Activated CD8-positive, alpha-beta memory T cell treated with anti-CD3 and anti-CD28 coated beads for 24 hours (primary cell): ENCODE measurements at places on chromosomes 7 and 10.

- no peak for DNase-seq
These were observed 24.8 kb upstream of the EIF5AL1 start for GRCh38 chr10:79487296-79488194.

- DNase-seq = no peak
These were observed 53.4 kb downstream of the NRCAM start for GRCh38 chr7:108402865-108403264.

DNA sequence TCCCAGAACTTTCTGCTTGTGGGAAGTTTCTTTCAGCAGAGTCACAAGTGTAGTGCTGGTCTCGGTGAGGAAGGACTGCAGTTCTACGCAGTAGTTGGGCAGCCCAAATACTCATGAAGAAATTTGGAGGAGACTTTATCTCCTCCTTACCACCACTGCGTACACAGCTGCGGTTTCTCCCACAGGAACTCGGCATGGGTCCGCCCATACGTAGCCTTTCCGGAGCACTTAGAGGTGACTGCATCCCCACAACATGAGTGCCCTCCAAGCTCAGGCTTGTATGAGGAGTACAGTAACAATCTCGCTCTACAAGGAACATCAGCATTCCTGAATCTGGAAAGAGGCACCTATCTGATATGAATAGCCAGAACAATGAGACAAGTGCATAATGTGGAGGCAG, 549.2 kb upstream of the SEMA3D start:
- no peak for DNase-seq

GRCh38 chr7:97460433-97460832, 271.5 kb upstream of the TAC1 start:
- no peak for DNase-seq

DNA sequence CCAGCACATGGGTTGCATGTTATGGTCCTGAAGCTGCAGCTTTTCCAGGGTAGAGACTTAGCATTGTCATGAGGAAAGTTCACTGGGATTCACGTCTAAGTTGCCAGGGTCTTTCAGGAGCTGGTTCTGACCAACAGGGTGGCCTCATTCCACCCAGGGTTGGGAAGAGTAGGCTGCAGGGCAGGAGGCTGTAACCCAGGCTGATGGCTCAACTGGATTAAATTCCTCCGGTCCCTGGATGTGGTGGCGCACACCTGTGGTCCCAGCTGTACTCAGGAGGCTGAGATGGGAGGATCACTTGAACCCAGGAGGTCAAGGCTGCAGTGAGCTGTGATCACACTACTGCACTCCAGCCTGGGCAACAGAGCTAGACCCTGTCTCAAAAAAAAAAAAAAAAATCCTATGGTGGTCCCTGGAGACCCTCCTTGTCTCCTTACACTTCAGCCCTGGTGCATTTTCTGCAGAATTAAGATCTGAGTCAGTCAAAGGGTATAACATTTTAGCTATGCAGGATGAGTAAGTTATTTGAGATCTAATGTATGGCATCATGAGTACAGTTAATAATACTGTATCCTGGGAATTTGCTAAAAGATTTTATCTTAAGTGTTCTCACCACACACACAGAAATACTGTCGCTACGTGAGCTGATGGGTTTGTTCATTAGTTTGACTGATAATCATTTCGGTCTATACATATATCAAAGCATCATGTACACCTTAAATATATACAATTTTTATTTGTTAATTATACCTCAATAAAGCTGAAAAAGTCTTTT, 44.0 kb downstream of the ASB13 start:
- no peak for DNase-seq

GRCh38 chr7:47737601-47738000, 155.7 kb upstream of the TNS3 start:
- no peak for DNase-seq

DNA sequence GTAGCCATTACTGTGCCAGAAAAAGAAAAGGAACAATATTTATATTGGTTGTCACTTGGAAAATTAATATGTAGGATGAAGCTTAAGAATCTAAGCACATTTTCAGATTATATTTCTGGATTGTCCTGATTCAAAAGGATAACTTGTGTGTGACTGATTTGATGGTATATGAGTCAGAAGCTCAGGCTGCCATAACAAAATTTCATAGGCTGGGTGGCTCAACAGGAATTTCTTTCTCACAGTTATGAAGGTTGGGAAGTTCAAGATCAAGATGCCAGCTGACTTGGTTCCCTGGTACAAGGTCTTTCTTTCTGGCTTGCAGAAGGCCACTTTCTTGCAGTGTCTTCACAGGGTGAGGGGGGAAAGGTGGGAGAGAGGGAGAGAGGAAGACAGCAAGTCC, 108.5 kb downstream of the ST7 start:
- DNase-seq = no peak

DNA sequence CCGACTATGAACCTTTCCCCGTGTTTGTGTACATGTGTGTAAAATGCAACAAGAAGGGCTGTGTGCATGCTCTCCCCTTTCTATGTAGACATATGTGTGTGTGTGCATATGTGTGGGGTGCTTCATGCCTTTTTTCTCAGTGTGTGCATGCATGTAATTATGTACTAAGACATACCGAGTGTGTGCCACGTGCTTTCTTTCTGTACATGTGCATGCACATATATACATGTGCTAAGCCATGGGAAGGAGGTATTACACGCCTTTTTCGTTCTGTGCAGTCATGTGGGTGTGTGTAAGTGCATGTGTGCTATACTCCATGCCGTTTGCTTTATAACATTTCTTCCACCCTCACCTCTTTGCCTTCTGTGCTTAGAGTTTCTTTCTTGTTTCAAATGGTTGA, 544.3 kb downstream of the TNS3 start:
- DNase-seq = no peak

GRCh38 chr7:51778121-51778520, 461.5 kb upstream of the COBL start:
- no peak for DNase-seq

GRCh38 chr10:126135941-126136595, 239.7 kb downstream of the FANK1 start:
- no peak for DNase-seq

DNA sequence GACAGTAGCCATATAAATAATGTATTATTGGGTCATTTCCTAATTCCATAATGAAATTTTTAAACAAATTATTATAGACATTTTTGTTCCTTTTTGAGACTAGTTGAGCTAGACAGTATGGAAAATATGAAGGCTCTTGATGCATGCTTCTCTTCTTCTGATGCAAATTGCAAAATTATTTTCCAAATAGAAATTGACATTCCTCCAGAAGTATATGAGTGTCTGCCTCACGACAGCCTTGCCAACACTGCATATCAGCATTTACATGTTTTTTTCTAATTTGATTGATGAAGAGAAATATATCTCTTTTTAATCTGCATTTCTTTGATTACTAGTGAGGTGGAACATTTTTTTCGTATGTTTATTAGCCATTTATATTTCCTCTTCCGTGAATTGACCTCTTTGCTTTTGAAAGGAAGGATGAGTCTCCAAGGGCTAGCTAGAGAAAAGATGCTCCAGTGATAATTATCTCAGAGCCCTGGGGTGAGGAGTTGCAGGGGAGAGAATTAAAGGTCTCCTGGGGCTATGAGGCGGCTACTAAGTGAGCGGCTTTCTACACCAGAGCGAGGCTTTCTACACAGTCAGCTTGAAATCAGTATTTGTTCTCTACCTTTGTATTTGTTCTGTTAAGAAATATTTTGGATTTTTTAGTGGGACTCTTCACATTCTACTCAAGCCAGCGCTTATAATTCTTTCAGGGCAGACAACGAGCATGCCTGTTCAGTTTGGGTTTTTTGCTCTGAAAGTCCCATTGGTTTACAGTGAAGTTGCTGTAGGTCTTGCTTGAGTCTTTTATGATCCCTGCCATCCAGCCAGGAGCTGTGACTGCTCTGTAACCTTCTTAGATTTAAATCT, 712.2 kb upstream of the GALNT17 start:
- no peak for DNase-seq

- DNase-seq = no peak
These were observed 20.5 kb upstream of the INPP5A start for GRCh38 chr10:132516771-132517725.

- no peak for DNase-seq
These were observed 22.7 kb downstream of the BET1 start for GRCh38 chr7:93981480-93981874.

- no peak for DNase-seq
These were observed 39.3 kb downstream of the INSIG1 start for GRCh38 chr7:155336812-155337602.

DNA sequence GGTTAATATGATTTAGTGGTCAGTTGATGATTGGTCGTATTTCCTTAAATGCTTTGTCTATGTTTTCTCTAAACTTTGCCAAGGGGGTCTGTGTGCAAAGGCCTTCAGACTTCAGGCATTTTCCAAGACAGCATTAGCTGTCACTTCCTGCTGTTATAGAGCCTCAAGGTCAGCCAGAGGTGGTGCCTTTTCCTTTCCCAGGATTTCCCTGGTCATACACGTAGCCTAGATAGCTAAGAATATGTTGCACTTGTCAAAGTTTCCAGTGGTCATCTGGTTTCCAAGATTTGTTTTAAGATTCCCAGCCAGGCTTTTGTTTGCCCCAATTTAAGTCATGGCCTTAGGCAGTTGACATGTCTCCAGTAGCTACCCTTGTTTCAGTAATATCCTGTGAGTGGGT, 133.2 kb upstream of the IGFBP3 start:
- DNase-seq = no peak

- no peak for DNase-seq
These were observed 121.3 kb downstream of the MPP7 start for GRCh38 chr10:28181478-28182096.

DNA sequence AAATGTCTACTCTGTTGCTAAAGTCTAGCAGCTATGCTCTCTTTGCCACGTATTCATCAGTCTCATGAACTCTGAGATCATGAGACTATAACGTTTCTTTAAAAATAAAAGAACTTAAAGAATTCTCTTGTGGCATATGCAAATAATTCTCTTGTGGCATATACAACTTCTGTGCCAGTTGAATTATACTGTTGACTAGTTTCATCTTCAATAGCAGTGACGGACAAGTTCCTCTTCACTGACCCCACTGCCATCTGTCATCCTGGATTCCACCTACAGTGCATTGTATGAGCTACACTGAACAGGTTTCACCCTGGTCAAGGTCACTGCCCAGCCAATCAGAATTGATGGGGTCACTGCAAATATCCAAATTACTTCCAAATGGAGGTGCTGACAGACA, 88.2 kb downstream of the CD36 start:
- DNase-seq = no peak

- DNase-seq = no peak
These were observed at the start of gene CALML5 for GRCh38 chr10:5499493-5500140. TSS of gene CALML5 (minus strand) at chr10:5499570. CDS start at chr10:5499438, 132 bp downstream.

- DNase-seq = peak; percentile 59
These were observed 287.2 kb upstream of the MKLN1 start for GRCh38 chr7:131040467-131040932.

DNA sequence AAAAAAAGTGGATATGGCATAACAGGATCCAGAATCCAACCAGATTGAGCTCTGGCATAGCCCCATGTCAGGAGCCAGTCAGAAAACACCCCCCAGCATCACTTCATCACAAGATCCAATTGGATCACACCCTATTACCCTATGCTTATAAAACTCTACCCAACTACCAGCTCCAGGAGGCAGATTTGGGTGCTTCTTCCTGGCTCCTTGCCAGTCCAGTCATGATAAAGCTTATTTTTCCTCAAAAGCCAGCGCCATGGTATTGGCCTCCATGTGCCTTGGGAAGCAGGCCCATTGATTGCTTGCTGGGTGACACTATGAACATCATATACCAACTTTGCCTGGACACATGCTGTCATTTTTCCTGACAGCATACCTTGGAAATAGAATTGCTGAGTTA, 281.4 kb upstream of the MKLN1 start:
- DNase-seq = no peak

GRCh38 chr10:14508725-14509124, 178.0 kb upstream of the FRMD4A start:
- no peak for DNase-seq

GRCh38 chr7:94439893-94440381, 45.2 kb downstream of the COL1A2 start:
- no peak for DNase-seq

DNA sequence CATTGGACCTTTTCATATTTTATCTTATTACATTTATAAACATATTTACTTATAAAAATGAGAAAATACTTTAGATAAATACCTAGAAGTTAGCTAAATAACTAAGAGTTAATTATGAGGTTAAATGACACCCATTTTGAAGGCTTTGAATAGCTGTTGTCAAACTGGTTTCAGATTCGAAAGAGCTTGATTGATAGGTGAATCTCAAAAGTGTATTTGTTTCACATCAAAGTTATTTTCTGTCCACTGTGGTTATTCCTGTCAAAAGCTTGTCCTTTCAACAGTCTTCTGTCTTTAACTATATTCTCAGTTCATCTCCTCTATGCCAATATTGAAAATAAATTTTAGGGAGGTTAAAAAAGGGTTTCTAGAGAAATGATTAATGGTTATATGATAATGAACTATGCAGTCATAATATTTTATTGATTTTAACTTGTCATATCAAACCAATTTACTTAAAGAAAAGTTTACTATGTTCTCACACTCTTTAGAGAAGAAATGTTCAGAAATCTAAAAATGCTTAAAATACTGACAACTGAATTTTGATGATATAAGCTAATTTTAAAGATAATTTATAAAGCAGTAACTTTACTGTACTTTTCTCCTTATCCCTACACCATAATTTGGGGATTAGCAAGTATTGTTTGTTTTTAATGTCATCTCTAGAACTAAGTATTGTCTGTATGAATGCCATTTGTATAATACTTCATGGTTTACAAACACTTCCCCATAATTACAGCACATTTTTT, 72.0 kb upstream of the FOXP2 start:
- no peak for DNase-seq

- no peak for DNase-seq
These were observed 242.4 kb downstream of the SFMBT2 start for GRCh38 chr10:7168414-7168813.

DNA sequence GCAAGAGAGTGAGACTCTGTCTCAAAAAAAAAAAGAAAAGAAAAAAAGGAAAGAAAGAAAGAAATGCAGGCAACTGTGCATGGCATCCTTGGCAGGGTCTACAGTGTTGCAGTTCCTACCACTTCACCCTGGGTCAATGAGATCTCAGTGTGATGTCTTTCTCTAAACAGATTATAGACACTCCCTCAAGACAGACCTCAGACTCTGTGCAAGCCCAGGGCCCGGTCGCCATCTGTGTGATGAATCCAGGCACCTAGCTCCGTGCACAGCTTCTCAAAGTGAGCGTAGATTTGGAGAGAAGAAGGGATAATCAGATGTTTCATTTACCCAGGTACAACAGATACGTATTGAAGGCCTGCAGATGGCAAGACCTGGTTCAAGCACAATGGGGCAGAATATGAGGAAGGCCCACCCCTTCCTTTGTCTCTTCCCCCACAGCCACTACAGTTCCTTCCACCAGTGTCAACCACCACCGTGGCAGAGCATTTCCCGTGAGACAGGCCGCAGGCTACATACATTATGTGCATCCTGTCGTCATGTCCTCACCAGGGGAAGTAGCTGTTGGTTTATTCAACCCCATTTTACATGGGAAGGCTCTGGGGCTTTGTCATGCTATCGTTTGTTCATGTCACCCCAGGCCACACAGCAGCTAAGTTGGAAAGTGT, 471.7 kb upstream of the GALNT17 start:
- DNase-seq = peak; percentile 65
